ENCODE measurements at places on chromosomes 5 and 9.

GRCh38 chr5:37638897-37639296 lies 200.9 kb downstream of the GDNF start:
- DNase-seq, result no peak

- no peak for DNase-seq
Measured at GRCh38 chr9:14192556-14192955, 121.4 kb downstream of the NFIB start.

DNA sequence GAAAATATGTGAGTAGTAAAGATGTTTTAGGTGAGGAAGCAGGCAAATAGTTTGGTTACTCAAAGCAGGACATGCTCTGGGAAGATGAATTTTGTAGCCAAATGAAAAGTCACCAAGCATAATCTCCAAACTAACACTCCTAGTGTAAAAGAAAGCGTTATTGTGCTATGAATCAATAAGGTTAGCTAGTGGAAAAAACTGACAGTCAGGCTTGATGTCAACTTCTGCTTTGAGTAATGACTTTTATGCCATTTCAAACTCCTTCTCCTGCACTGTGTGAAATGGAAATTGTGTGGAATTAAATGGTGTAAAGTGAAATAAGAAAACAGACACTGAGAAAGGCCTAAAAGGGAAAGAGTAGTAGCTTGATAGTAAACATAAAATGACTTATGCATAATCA lies 637.2 kb upstream of the DMAC1 start:
- DNase-seq, result no peak

DNA sequence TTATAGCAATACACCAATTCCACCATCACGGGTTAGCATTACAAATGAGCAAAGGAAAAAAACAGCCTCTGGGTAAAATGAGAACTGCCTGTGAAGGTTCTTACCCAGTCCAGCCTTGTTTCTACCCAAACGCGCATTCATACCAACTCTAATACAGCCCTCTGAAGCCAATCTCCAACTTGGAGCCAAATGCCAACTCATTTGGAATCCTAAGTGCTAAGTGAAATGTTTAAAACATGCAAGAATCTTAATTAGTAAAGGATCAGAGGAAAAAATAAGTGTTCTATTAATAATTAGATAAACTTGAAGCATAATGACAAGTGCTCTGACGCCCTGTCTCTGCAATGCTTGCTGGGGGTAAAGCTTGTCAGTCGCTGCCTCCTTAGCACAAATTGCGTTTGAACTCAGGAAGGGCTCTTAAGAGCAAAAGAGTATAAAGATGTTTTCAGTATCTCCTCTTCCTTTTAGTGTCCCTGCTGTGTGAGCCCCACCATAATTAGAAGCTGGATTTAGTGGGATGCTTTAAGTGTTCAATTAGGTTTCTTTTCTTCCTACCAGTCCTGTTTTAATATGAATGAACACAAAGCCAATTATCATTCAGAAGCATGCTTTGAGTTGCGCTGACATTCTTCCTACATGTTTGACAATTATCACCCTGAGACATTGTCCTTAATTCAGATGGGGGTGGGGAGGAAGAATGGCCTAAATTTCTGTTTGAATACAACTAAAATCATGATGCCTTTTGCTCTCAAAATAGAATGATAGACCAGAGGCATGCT lies 537.6 kb downstream of the DTWD2 start:
- DNase-seq, result no peak

- DNase-seq, result no peak
Measured at GRCh38 chr9:26789959-26790358, 102.6 kb downstream of the CAAP1 start.

GRCh38 chr9:32550150-32550561 lies 2.0 kb upstream of the SMIM27 start:
- no peak for DNase-seq

GRCh38 chr9:127197861-127198430 lies 66.6 kb upstream of the GARNL3 start:
- DNase-seq, result no peak

DNA sequence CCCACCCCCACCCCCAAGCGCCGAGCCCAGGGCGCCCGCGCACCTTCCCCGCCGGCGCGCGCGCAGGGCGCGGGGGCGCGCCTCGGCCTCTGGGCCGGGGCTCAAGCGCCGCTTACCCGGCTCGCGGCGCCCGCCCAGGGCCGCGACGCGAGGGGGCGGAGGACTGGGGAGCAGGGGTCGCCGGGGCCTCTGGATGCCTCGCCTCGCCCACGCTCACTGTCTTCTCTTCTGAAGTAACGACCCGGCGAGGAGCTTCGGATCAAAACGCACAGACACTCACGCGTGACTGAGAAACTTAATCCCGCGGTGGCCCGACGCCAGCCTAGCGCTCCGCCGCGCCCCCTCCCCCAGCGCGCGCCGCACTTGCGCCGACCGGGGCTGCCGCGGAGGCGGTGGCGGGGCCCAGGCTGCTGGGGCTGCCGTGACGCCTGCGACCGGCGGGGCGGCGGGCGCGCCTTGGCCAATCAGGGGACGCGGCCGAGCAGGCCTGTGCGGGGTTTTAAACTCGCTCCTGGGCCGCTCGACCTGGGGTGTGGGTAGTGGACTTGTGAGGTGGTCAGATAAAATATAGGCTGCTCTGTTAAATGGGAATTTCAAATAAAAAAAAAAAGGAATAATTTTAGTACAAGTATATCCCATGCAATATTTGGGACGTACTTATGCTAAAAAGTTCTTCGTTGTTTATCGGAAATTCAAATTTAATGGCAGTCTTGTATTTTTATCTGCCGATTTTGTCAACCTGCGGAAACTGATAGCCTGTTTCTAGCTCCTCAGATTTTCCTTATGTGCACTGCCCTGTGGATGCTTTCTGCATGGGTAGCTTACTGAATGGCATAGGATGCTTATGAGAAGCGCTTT lies at the start of gene MPDZ:
Gene MPDZ, minus strand, starts transcription at position 409 of the 858 bp plus-strand sequence. CDS start 29,377 bp downstream, outside the sequence.
- DNase-seq, result no peak

- DNase-seq, result peak; percentile 73
Measured at GRCh38 chr9:131732636-131733289, 7.1 kb downstream of the RAPGEF1 start.

DNA sequence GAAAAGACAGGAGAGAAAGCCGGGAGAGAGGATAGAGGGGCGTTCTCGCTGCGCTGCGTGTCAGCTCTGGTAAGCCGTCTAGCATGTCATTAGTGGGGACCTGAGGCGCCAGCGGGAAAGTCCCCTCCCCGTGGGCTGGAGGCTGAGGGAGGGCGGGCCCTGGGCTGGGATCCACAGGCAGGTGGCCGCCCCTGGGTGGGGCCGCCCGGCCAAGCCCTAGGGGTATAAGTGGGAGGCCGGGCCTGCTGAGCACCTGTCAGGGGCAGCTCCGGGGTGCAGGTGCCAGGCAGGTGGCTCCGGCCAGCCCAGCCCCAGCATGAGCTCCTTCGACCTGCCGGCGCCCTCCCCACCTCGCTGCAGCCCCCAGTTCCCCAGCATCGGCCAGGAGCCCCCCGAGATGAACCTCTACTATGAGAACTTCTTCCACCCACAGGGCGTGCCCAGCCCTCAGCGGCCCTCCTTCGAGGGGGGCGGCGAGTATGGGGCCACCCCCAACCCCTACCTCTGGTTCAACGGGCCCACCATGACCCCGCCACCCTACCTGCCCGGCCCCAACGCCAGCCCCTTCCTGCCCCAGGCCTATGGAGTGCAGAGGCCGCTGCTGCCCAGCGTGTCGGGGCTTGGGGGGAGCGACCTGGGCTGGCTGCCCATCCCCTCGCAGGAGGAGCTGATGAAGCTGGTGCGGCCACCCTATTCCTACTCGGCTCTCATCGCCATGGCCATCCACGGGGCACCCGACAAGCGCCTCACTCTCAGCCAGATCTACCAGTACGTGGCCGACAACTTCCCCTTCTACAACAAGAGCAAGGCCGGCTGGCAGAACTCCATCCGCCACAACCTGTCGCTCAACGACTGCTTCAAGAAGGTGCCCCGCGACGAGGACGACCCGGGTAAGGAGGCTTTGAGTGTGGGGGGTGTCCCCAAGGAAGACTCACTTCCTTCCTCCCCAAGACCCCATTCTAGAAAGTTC lies at the start of gene FOXI1:
Gene FOXI1, plus strand, starts transcription at position 256 of the 970 bp plus-strand sequence. Its CDS starts 61 bp downstream, at position 317.
- DNase-seq, result no peak

DNA sequence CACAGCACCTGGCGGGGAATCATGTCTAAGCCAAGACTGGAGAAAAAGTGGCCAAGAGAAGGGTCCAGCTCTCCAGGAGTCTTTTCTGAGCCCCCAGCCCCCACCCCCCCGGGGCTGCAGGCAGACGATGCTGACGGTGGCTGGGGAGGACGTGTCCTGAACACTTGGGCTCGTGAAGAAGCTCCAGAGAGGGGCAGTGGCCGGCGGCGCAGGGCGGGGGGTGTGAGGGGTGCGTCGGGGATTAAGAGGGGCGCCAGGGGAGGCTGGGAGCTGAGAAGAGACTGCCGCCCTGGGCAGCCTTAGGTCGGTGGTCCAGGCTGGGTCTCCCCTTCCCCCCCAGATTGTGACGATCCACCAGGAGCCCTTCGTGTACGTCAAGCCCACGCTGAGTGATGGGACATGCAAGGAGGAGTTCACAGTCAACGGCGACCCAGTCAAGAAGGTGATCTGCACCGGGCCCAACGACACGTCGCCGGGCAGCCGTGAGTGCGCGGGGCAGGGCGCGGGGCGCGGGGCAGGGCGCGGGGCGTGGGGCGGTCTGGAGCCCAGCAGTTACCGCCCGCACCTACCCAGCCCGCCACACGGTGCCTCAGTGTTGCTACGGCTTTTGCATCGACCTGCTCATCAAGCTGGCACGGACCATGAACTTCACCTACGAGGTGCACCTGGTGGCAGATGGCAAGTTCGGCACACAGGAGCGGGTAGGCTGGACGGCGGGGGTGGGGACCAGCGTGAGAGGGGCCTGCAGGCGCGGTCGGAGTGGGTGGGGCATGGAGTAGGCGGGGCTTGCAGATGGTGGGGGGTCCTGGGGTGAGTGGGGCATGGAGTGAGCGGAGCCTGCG lies 8.9 kb downstream of the LRRC26 start:
- DNase-seq, result no peak

- DNase-seq, result no peak
Measured at GRCh38 chr9:96078897-96079490, 203.5 kb downstream of the ERCC6L2 start.

- DNase-seq, result peak; percentile 2
Measured at GRCh38 chr5:132865668-132866341, 464 bp downstream of the GDF9 start.

DNA sequence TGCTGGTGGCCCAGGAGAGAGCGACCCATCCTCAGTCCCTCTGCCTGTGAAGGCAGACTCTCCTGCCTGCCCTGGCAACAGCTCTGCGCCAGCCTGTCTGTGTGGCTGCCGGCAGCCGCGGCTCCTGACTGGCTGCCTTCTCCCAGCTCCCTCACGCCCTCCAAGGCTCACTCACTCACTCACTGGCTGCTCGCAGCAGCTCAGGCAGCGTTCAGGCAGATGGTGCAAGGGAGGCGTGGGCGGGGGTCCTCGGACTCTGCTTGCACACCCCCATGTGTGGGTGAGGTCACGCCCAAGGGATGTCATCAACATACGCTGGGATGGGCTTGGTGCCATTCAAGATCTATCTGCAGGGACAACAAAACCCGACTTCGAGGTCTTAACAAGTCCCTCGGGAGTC lies 66.7 kb downstream of the DAB2IP start:
- no peak for DNase-seq

- DNase-seq, result peak; percentile 85
Measured at GRCh38 chr5:56588636-56589480, 226.5 kb upstream of the MAP3K1 start.

DNA sequence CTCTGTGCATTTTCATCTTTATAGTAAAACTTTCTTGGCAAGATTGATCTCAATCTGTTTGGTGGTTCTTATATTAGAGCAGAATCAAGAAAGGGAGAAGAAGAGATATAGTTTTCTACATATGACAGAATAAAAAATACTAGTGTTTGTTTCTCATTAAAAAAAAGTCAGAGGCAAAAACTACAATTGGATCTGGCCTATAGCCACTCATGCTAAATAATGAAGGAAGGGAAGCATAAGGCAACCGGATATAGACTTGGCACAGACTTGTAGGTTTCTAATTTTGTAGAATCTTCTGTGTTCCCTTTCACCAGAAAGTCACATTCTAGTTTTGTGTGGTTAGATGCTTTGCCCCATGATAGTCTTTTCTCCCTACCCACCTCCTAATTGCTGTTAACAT lies 306.2 kb downstream of the PIK3R1 start:
- no peak for DNase-seq

- no peak for DNase-seq
Measured at GRCh38 chr9:24351258-24351657, 194.4 kb downstream of the IZUMO3 start.

DNA sequence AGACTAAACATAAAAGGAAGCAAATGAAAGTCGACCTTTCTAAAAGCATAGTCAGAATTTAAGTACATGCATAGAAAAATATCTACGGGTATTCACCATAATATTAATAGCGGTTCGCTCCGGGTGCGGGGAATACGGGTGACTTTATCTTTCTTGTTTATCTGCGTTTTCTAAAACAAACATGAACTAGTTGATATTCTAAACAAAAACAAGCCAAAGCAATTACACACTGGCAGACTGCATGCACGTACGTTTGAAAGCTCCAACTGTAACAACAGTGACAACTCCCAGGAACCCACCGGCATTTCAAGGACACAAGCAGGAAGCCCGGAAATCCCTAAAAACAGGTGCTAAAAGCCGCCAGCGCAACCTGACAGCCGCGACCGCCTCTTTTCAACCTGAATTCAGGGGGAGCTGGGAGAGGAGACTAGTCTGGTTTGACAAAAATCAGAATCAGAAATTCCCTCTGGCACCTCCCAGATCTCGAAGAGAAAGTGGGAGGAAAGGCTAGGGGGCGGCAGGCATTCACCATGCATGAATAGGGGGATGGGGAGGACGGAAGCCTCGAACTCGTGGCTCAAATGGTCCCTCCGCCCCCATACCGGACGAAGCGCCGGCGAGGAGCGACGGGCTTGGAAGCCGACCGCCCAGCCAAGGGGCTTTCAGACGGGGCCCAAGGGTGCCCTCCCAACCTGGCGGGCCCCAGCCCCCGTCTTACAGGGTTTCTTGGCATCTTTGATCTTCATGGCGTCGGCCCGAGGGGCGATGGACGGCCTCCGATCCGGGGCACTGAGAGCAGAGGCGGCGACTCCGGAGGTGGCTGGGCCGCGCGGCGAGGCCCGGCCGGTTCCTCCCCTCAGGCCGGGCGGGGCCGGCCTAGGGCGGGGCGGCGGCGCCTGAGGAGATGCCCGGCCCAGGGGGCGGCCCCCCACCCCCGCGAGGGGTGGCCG lies at the start of gene PANK3:
Gene PANK3, minus strand, starts transcription at position 831 of the 950 bp plus-strand sequence. Its CDS starts 85 bp downstream, at position 746.
- DNase-seq, result peak; percentile 1

DNA sequence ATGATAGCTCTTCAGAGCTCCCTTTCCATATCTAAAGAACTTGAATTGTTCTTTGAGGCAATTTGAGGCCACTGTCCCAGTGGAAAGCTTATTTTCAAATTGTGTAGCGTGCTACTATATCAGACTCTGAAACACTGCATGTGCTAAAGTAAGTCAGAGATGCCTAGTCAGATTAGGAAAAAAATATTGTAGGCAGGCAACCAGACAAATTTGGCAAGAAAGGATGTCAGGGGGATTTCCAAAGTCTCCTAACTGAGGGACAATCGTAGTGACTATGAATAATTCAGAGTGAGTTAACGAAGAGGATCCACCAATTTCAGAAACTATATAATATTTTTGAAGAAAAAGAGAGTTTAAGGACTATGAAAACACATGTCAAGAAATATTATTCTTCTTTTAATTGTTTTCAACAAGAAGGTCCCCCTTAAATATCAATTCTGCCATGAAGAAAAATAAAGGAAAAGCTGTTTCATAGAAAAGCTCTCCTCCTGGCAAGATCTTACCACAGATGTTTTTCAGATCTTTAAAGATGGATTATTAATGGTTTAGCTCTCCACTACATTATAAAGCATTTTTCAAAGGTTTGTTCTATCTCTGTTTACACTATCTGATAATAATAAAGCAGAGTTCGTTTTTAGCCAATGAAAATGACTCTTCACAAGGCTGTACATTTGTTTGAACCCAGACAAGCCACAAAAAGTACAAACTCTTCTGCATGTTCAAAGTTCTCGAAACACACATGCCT lies 273.5 kb upstream of the PTGER4 start:
- DNase-seq, result peak; percentile 41

GRCh38 chr5:72954389-72954788 lies 1.5 kb upstream of the FCHO2 start:
- DNase-seq, result no peak
